Mammary epithelial cell (primary cell): ENCODE measurements at places on chromosomes 16 and 17. TPM values are rescaled to one million over a fixed set of nuclear protein-coding genes. Genes with fewer than 3 reads are reported as not detected.

The KRTAP3-2 gene
- polyA plus RNA-seq: not detected

The GRAP gene
- not detected for polyA plus RNA-seq

The ZFP3 gene
- polyA plus RNA-seq: 0.40 TPM

The TSPOAP1 gene
- not detected for polyA plus RNA-seq

- no peak for DNase-seq
These were observed 497 bp downstream of the BCL7C start for GRCh38 chr16:30893417-30893743.

GRCh38 chr16:89023621-89024511, 46.9 kb upstream of the CBFA2T3 start:
- no peak for DNase-seq
